ENCODE measurements at places on chromosomes 4 and X. TPM values are rescaled to one million over a fixed set of nuclear protein-coding genes. Genes with fewer than 3 reads are reported as not detected.

The PJA1 gene
- 16.0 TPM for total RNA-seq

DNA sequence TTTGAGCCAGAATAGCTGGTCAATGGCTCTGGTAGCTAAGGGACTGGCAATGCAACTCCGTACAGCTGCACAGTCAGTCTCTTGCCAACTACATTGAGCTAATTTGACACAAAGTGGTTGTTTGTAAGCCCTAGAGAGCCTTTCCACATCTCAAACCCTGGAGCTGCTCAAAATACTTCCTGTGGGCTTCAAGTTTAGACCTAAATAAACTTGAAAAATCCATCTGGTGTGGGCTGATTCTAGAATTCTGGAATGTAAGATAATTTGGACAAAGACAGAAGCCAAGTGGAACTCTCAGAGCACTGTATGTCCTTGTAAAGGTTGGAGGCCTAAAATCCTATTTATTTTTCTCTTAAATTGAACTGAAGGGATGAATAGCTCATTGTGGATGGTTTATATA lies 380.8 kb downstream of the SPRY1 start:
- no peak for DNase-seq

GRCh38 chr4:71231129-71232055 lies 107.4 kb upstream of the SLC4A4 start:
- DNase-seq, result no peak

The USP27X gene
- 1.1 TPM for total RNA-seq

The FREM3 gene
- total RNA-seq, result not detected

DNA sequence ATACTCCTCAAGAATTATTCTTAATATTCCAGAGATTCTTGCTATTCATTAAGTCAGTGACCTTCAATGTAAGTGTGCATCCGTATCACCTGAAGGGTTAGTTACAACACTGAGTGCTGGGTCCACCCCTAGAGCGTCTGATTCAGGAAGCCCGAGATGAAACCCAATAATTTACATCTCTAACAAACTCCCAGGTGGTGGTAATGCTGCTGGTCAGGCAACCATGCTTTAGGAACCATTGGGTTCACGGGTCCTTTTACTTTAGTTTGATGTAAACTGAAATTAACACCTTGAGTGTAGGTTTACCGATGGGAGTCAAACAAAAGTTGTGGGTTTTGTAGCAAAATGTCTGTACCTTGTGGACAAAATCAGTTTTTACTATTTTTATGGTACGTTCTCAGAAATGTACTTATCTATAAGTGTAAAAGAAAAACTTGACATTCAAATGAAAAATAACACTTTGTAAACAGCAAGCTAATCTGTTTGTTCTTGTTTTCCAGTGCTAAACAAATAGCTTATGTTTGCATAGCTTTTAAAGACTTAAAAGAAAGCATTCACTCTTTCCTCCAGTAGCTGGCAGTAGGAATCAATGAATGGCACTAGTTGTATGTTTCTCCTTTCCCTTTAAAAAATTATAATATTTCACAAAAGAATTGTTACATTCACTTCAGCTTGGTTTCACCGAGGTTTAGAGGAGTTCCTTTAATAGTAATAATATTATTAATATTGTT lies 32.7 kb downstream of the ACE2 start:
- no peak for DNase-seq

- DNase-seq, result no peak
Measured at GRCh38 chr4:43765514-43765913, 683.1 kb downstream of the KCTD8 start.

GRCh38 chr4:137375111-137375850 lies 157.0 kb downstream of the PCDH18 start:
- no peak for DNase-seq

DNA sequence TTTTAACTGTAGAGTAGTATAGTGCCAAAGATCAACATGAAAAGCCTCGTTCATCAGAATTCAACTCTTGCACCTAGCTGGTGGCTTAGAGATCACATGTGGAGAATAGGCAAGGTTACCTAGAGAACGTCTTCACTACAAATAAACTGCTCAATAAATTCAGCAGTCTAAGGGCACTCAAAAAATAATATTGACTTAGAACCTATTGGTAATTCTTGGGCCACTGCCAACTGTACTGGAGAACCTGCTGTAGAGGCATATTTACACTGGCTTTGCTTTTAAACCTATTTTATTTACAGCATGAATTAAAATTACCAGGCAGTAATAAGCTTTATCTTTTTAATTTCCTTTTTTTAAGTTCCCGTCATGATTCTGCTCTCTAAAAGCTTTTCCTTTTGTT lies 343.7 kb downstream of the PDHA2 start:
- no peak for DNase-seq

GRCh38 chr4:6380746-6381410 lies 91.5 kb downstream of the PPP2R2C start:
- DNase-seq, result no peak

DNA sequence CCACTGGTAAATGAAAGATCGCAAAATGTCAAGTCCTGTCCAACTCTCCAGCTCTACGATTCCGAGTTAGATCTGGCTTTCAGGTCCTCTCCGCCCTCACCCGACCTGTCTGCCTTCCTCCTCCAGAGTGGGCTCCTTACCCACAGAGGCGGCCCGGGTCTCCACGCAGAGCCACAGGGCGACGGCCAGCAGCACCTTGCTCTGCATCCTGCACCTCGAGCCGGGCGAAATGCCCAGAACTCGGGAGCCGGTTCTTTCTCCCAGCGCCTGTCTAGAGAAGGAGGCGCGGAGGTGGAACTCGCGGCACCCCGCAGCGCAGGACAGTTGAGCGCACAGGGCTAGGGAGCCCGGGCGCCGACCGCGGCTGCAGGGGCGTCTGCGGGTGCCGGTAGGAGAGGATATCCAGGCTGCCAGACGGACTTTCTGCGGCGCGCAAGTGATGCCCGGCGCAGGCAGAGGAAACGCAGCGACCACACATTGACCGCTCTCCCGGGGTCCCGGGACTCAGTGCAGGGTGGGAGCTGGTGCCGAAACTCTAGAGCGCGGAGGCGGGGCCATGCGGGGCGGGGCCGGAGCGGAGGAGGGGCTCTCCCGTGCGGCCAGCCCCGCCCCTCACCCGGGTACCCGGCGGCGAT lies at the start of gene KDR:
Gene KDR, minus strand, starts transcription at position 509 of the 635 bp plus-strand sequence. Its CDS starts 302 bp downstream, at position 207.
- DNase-seq, result no peak

DNA sequence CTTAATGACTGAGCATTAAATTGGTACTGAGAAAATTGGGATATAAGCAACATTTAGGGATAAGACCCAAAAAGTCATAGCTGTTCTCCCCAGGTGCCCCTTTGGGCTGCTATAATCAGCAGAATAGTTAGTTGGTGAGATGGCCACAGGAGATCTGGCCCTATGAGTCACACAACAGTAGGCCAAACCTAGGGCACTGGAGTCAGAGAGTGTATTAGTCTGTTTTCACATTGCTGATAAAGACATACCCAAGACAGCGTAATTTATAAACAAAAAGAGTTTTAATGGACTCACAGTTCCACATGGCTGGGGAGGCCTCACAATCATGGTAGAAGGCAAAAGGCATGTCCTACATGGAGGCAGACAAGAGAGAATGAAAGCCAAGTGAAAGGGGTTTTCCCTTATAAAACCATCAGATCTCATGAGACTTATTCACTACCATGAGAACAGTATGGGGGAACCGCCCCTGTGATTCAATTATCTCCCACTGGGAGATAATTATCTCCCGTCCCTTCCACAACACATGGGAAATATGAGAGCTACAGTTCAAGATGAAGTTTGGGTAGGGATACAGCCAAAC lies 338.3 kb upstream of the NR3C2 start:
- DNase-seq, result no peak

The RAB9A gene
- 17.3 TPM for total RNA-seq

DNA sequence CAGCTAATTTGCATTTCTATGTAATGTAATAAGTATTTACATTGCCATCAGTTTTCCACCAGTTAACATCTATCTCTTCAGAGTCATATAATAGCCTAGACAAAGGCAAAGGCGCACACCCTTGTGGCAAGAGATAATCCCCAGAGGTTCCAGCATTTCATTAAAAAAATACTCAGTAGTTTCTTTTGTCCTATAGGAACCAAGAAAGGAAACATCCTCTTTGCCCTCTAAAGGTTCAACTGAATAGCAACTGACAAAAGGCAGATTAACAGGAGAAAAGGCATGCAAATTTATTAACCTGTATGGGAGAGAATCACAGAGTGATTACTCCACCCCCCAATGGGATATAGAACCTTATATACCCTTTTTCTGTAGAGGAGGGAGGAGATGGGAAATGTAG lies 48.4 kb downstream of the MAGEB17 start:
- DNase-seq, result no peak
